Prostate gland (tissue), 2 donors: ENCODE measurements at places on chromosomes 12 and 14. TPM values are rescaled to one million over a fixed set of nuclear protein-coding genes. Genes with fewer than 3 reads are reported as not detected.

GRCh38 chr12:94705676-94706075, 55.3 kb upstream of the TMCC3 start:
- H3K4me3 ChIP-seq, result no peak overlapping the region
- no peaks in the 10 kb centered on the region for H3K27me3 ChIP-seq
- DNase-seq, result no peak
- no peaks in the 10 kb centered on the region for H3K36me3 ChIP-seq
- no peak overlapping the region for H3K27ac ChIP-seq

DNA sequence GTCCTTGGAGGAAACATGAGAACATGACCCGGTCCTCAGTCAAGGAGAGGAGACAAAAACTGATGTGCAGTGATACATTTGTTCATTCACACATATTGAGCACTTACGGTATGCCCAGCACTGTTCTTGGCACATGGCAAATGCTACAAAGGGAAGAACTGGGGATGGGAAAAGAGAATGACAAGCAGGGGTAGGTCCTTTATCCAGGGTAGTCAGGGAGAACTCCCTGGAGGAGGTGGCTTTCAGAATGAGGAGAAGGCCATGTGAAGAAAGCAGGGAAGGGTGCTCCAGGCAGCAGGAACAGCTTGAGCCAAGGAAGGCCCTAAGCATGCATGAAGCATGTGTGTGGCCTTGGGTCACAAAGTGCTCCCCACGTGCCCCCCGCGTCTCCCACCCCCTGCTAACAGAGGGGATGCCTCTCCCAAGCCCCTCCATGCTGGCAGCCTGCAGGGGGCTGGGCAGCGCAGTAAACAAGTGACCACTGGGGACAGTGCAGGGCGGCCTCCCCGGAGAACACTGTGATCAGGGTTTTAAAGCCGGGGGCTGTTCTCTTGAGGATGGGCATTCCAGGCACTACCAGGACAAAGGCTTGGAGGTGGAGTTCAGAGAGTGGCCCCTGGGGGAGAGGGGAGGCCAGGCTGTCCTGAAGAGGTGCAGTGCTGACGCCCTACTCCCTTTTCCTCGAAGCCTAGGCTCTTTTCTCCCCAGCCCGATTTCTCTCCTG, 71.0 kb downstream of the PHETA1 start:
- H3K27me3 ChIP-seq, result no peaks in the 10 kb centered on the region
- DNase-seq, result no peak
- no peaks in the 10 kb centered on the region for H3K4me1 ChIP-seq
- no peak overlapping the region for H3K27ac ChIP-seq
- H3K4me3 ChIP-seq, result no peak overlapping the region

DNA sequence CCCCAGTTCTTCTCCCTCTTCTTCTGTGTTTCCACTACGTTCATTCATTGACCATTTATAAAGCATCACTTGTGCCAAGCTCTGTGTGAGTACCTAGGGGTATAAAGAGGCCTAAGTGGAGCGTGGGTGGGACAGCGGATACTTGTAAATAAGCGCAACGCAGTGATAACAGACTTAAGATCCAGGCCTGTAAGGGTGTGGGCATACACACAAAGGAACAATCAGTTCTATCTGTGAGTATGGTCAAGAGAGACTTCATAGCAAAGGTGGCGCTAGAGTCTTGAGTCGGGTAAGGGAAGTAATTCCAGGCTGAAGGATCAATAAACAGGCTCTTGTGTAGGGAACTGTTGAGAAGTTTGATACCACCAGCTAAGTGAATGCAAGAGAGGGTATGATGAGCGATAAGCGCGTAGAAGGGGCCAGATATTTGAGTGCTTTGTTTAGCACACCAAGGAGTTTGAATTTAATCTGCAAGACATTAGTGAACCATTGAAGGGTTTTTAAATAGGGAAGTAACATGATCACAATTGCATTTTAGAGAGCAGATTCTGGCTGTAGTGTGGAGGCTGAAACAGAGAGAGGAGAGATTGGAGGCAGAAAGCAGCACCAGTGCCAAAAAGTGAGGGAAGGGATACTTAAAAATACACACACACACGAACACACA, 1.0 kb upstream of the GXYLT1 start:
- no peaks in the 10 kb centered on the region for H3K27me3 ChIP-seq
- DNase-seq, result no peak
- no peaks in the 10 kb centered on the region for H3K4me1 ChIP-seq
- no peaks in the 10 kb centered on the region for H3K36me3 ChIP-seq
- H3K4me3 ChIP-seq, result no peak overlapping the region
- H3K27ac ChIP-seq, result peak overlapping the region; percentile 91

- no peaks in the 10 kb centered on the region for H3K27me3 ChIP-seq
- no peaks in the 10 kb centered on the region for H3K4me1 ChIP-seq
- H3K4me3 ChIP-seq, result no peak overlapping the region
- no peak for DNase-seq
- H3K27ac ChIP-seq, result peak overlapping the region; percentile 14
These were observed 7.2 kb downstream of the LGALS3 start for GRCh38 chr14:55136241-55136640.

Gene KRT6A
- total RNA-seq, result 13.6 TPM

Gene KLRG1
- 0.36 TPM for total RNA-seq

GRCh38 chr14:101076451-101077198, 173.1 kb upstream of the RTL1 start:
- H3K27ac ChIP-seq, result no peak overlapping the region
- peaks cover 5% of the 10 kb centered on the region for H3K4me1 ChIP-seq
- H3K27me3 ChIP-seq, result peaks cover 11% of the 10 kb centered on the region
- DNase-seq, result no peak
- no peaks in the 10 kb centered on the region for H3K36me3 ChIP-seq

DNA sequence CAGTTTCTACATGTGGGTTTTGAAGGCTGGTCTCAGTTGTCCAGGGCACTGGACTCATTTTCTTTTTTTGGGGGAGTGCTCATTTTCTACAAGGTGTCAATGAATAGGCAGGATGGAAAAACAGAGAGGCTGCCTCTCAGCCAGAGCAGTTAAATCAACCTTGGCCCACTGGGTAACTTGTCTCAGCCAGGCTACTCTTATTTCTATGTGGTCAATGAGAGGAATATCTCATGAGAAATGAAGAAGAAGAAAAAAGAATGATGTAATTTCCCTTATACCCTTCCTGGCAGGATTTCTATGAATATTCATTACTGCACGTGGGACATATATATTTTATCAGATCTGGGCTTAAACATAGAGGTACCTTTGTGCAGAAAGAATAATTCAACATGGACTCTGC, 155.2 kb upstream of the E2F7 start:
- H3K27ac ChIP-seq, result no peak overlapping the region
- H3K36me3 ChIP-seq, result no peaks in the 10 kb centered on the region
- no peak overlapping the region for H3K4me3 ChIP-seq
- no peak for DNase-seq
- no peaks in the 10 kb centered on the region for H3K27me3 ChIP-seq
- no peaks in the 10 kb centered on the region for H3K4me1 ChIP-seq

DNA sequence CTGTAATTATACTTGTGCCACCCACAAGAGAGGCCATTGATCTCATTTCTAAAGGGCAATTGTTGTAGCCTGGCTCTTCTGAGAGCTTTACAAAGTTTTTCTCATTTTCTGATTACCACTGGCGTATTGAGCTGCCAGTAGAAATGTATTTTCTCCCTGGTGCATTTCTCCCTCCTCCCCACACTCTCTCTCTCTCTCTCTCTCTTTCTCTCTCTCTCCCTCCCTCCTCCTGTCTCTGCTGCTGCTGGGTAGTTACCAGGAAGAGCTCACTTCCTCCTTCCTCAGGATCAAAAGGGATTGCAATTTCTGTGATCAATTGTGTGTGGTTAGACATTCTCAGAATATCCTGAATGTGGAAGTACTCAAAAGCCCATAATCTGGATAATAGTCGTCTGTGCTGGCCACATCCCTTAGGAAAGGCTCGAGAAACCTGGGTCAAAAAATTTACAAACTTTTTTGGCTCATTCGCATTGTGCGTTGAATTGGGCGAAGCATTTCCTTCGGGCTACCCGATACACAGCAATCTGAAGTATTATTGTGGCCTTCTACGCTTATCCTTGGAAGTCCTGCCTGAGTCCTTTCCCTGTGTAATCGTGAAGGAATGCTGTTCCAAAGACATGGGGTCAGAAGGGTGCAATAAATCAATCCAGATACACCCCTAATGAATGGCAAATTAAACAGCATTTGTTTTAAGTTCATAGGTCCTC, 254.8 kb downstream of the MSRB3 start:
- H3K36me3 ChIP-seq, result no peaks in the 10 kb centered on the region
- no peaks in the 10 kb centered on the region for H3K4me1 ChIP-seq
- no peak for DNase-seq
- H3K4me3 ChIP-seq, result no peak overlapping the region
- H3K27me3 ChIP-seq, result no peaks in the 10 kb centered on the region
- H3K27ac ChIP-seq, result no peak overlapping the region

DNA sequence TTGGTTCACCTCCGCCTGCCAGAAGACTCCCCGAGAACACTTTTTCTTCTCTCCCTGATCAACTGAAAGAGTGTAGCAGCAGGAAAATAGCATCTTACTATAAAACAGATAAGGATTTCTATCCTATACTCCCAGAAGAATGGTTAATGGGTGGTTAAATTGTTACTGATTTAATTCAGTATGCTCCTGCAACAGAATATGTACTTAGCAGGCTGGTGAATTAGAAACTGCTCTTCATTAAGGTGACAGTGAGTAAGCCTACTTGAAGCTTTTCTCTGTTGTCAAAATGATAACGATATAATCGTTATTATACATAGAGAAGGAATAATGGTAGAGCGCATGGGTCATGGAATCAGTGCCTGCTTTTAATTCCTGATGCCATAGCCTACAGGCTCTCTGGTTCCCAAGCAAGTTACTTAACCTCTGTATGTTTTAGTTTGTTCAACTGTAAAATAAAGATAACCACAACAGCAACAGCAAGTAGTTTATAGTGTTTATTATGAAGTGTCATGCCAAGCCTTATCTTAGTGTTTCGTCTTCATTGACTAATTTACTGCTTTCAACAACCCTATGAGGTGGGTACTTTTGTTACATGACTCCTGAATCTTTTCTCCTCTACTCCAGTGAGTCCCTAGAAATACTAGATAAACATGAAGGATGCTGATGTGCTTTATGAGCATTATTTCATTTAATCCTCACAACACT, 392.6 kb downstream of the CCDC91 start:
- no peaks in the 10 kb centered on the region for H3K36me3 ChIP-seq
- no peak for DNase-seq
- no peak overlapping the region for H3K4me3 ChIP-seq

GRCh38 chr12:11962860-11963259, 107.9 kb upstream of the BCL2L14 start:
- H3K36me3 ChIP-seq, result no peaks in the 10 kb centered on the region
- no peaks in the 10 kb centered on the region for H3K4me1 ChIP-seq
- no peak overlapping the region for H3K27ac ChIP-seq
- DNase-seq, result no peak
- H3K27me3 ChIP-seq, result no peaks in the 10 kb centered on the region
- H3K4me3 ChIP-seq, result no peak overlapping the region

DNA sequence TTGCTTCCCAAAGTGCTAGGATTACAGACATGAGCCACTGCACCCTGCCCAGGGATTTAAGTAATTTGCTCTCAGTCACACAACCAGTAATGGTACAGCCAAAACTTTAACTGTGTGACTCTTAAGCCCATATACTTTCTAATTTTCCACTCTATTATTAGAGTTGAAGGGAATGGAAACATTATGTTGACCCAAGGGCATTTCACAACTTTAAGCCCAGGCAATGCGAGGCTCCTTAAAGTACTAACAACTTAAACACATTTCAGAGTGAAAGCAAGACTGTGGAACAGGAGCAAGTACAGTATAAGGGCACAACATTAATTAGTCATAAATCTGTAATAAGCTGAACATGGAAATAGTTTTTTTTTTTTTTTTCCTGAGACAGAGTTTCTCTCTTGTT, 39.8 kb downstream of the BAZ1A start:
- H3K36me3 ChIP-seq, result no peaks in the 10 kb centered on the region
- no peak for DNase-seq
- no peaks in the 10 kb centered on the region for H3K27me3 ChIP-seq
- no peaks in the 10 kb centered on the region for H3K4me1 ChIP-seq

Gene ZNF641
- total RNA-seq, result 21.7 TPM

Gene KRT8
- total RNA-seq, result 536 TPM

DNA sequence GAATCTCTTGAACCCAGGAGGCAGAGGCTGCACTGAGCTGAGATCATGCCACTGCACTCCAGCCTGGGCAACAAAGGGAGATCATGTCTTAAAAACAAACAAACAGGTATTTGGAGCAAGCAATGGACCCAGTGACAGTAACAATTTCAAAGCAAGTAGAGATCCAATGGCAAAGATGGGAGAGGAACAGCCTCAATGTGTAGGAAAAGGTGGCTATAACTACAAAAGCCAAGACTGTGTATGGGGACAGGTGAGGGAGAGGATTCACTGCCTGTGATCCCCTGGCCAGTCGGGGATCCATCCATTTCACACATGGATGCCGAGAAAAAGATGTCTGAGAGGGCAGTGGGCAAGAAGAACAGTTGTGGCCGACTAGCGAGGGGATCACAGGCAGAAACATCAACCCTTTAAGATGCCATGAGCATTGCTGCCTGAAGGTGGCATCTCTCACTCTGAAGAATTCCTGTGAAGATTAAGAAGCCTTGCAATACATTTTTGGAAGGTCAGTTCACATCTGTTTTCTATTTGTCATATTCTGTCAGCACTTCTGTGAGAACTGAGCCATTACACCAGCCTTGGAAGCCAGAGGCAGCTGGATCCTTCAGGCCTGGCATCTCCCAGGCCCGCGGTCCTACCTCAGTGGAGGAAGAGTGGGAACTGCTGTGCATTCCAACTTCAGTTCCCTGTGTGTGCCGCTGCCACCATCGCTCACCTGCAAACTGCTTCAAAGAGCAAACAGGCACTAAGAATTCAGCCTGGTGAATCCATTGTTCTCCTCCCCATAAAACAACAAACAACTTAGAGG, 54.5 kb upstream of the FRS2 start:
- H3K27me3 ChIP-seq, result no peaks in the 10 kb centered on the region
- no peak overlapping the region for H3K4me3 ChIP-seq

Gene USP44
- total RNA-seq, result 3.1 TPM

DNA sequence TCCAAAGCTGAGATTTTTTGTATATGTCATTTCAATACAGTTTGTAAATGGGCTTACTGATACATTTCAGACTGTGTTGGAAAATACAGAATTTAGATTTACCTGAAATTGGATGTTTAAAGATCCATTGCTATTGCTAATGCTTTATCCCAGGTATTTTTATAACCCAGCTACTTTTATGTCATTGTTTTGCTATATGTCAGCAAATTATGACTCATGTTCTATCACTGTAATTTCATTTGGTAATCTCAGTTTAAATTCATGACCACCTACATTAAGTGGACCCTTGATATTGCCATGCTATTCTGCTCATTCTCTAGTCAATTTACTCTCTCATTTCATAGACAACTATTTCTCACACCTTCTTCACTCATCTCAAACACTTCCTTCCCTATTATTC, 281.2 kb downstream of the IPO8 start:
- DNase-seq, result no peak
- no peak overlapping the region for H3K4me3 ChIP-seq
- no peaks in the 10 kb centered on the region for H3K36me3 ChIP-seq
- H3K4me1 ChIP-seq, result no peaks in the 10 kb centered on the region
- no peaks in the 10 kb centered on the region for H3K27me3 ChIP-seq

Gene RTN1
- 21.6 TPM for total RNA-seq

GRCh38 chr14:33917661-33918060, 33.2 kb downstream of the EGLN3 start:
- H3K27me3 ChIP-seq, result no peaks in the 10 kb centered on the region
- H3K27ac ChIP-seq, result no peak overlapping the region
- H3K36me3 ChIP-seq, result no peaks in the 10 kb centered on the region
- H3K4me3 ChIP-seq, result no peak overlapping the region

Gene EIF4B
- 458 TPM for total RNA-seq

GRCh38 chr14:58705066-58705465, 67.3 kb downstream of the DACT1 start:
- DNase-seq, result no peak
- H3K4me3 ChIP-seq, result no peak overlapping the region
- H3K27me3 ChIP-seq, result no peaks in the 10 kb centered on the region
- H3K4me1 ChIP-seq, result no peaks in the 10 kb centered on the region
- H3K36me3 ChIP-seq, result no peaks in the 10 kb centered on the region

Gene RNASE7
- 0.74 TPM for total RNA-seq
